H1 (cell line): ENCODE measurements at places on chromosomes 5 and 9. TPM values are rescaled to one million over a fixed set of nuclear protein-coding genes. Genes with fewer than 3 reads are reported as not detected.

GRCh38 chr5:69167493-69167855 lies 524 bp downstream of the CCNB1 start:
- no peak for DNase-seq

GRCh38 chr5:140925806-140926442 lies at the start of gene PCDHAC1:
TSS of gene PCDHAC1 (plus strand) at chr5:140926299. CDS start at chr5:140926893, 594 bp downstream.
- DNase-seq: no peak

- no peak for DNase-seq
Observed at GRCh38 chr5:124661317-124662141, 84.9 kb downstream of the ZNF608 start.

Gene TSPAN17
- 53.7 and 54.7 TPM in 2 replicates for total RNA-seq

GRCh38 chr5:169980418-169981053 lies at the start of gene INSYN2B:
TSS of gene INSYN2B (minus strand) at chr5:169980495. CDS start at chr5:169883898, 96,597 bp downstream.
- peak; percentile 77 for DNase-seq
